ENCODE measurements at places on chromosomes 3 and 15.

DNA sequence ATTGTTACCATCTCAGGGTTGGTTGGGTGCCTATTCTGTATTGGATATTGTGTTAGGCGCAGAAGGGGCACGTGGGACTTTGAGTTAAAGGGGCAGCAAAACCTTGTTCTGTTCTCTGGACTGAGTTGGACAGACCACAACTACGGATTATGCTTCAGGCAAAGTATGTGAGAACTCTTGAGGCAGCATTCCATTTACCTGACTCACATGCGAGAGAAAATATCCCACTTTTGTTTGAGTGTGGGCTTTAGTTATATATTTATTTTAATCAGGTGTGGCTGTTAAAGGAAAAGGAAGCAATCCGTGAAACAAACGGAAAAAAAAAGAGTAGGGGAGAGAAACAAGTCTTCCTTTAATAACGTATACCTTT lies 627 bp upstream of the PLS1 start:
- peak; percentile 52 for DNase-seq

DNA sequence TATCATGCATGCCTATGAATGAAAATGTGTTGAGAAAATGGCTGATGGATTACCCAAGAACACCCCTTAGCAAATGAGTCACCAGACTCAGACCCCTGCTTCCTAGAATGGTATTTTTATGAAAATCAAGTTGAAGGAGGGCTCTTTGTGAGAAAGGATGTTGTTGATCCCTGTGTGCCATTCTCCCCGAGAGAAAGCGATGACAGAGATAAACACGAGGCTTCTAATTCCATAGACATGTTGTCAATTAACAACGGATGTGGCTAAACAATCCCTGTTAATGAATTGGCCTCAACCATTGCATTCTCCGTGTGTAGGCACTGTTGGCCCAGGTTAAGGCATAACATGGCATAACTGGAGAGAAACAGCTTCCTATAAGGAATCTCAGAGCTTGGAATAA lies 5.8 kb upstream of the OXTR start:
- DNase-seq, result no peak

GRCh38 chr3:195210266-195210973 lies 60.5 kb downstream of the XXYLT1 start:
- no peak for DNase-seq

- DNase-seq, result no peak
These were observed 101.7 kb downstream of the PPP2R3A start for GRCh38 chr3:136067211-136067610.

DNA sequence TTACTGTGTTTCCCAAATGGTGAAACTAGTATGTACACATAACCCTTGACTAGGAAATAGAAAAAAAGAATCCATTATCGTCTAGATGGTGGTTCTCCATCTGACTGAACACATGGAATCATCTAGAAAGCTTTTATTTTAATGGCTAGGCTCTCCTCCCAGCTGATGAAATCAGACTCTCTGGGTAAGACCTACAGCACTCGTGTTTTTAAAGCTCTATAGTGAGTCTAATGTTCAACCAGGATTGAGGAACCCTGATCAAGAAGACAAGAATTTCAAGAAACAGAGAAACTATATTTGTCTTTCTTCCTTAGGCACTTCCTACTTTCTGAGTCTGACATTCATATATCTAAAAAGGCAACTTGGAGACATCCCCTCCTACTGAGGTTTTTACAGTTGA lies 118.8 kb downstream of the TMCO5A start:
- no peak for DNase-seq
